Endothelial cell of umbilical vein (primary cell): ENCODE measurements at places on chromosomes 7 and 10.
A peak's percentile ranks its signal among the peaks of the same experiment; 100 is the strongest.

DNA sequence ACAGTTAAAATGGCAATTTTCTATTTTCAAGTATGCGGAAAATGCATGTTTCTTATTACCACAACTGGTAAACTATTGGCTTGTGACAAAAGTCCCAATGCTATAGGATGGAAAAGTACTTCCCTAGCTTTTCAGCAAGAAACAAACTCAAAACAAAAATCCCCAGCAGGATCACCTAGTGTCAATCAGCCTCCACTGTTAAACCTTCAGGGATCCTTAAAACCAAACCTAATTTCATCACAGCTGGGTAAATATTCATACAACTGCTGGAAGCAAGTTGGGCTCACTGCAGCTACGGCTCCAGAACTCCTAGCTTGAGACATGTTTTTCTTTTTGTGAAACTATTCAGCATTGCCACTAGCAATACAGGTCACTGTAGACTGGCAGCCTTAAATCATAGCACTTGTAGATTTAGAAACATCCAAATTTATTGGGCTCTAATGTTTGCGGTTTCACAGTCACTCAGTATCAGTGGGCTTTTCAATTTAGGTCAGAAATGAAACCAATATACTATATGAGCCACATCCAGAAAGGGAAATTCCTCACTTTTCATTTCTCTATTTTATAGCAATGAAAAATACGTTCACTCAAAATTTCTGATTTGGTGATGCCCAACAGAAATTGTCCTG, 145.2 kb upstream of the ANK3 start:
- H3K4me1 ChIP-seq, result no peaks in the 10 kb centered on the region
- DNase-seq, result no peak

DNA sequence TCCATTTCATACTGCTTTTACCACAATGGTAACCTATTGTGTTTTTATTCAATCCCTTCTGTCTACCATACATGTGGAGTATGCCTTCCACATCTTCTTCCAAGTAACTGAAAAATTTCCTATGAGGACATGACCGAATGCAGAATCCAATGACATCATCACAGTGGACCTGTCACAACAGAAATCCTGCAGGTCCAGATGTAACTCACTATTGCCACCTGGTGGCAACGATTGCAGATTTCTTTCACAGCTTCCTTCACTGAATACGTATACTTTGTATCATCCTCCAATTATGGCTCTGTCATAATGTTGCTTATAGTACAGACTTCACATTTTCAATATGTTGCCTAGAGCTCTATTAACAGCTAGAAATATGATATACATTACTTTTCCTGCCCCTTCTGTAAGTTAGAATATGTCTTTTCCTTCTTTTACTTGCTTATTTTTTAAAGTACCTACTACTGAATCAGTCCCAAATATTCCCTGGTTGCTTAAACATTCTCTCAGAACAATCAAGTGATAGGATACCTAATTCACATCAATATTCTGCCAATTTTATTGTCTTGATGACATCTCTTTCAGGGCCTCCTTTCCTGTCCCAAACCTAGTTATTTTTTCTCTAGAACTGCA, 45.4 kb downstream of the SLC13A1 start:
- no peaks in the 10 kb centered on the region for H3K36me3 ChIP-seq
- H3K27me3 ChIP-seq, result no peaks in the 10 kb centered on the region
- H3K27ac ChIP-seq, result no peak overlapping the region
- DNase-seq, result peak; percentile 86
- H3K4me1 ChIP-seq, result no peaks in the 10 kb centered on the region
- H3K4me3 ChIP-seq, result no peak overlapping the region

- H3K36me3 ChIP-seq, result no peaks in the 10 kb centered on the region
- no peak for DNase-seq
- H3K27ac ChIP-seq, result no peak overlapping the region
- H3K4me3 ChIP-seq, result no peak overlapping the region
- H3K4me1 ChIP-seq, result no peaks in the 10 kb centered on the region
Observed at GRCh38 chr7:143327903-143328302, 12.0 kb downstream of the CLCN1 start.

- H3K27me3 ChIP-seq, result no peaks in the 10 kb centered on the region
- H3K4me1 ChIP-seq, result no peaks in the 10 kb centered on the region
- no peak overlapping the region for H3K27ac ChIP-seq
Observed at GRCh38 chr10:59580026-59580863, 129.4 kb downstream of the SLC16A9 start.

- no peaks in the 10 kb centered on the region for H3K27me3 ChIP-seq
- H3K27ac ChIP-seq, result no peak overlapping the region
- H3K36me3 ChIP-seq, result no peaks in the 10 kb centered on the region
- peak; percentile 45 for DNase-seq
- peaks cover 7% of the 10 kb centered on the region for H3K4me1 ChIP-seq
Observed at GRCh38 chr10:21944727-21945386, 58.7 kb downstream of the DNAJC1 start.

DNA sequence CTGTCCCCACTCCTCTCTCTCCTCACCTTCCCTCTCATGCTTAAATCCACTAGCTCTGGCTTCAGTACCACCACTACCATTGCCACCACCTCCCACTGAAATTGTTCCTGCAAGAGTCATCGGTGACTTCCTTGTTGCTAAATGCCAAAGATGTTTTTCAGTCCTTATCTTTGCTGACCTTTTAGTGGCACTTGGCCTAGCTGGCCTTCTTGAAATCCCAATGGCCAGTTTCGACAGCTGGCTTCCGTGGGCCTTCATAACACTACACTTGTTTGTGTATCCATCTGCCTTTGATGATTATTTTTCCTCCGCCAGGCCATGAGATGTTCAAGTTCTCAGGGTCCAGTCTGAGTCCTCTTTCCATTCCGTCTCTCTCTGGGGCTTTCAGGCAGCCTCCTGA, 118.2 kb upstream of the NANOS1 start:
- H3K4me1 ChIP-seq, result peaks cover 3% of the 10 kb centered on the region
- H3K27me3 ChIP-seq, result peaks cover 8% of the 10 kb centered on the region
- no peaks in the 10 kb centered on the region for H3K36me3 ChIP-seq
- H3K4me3 ChIP-seq, result no peak overlapping the region

DNA sequence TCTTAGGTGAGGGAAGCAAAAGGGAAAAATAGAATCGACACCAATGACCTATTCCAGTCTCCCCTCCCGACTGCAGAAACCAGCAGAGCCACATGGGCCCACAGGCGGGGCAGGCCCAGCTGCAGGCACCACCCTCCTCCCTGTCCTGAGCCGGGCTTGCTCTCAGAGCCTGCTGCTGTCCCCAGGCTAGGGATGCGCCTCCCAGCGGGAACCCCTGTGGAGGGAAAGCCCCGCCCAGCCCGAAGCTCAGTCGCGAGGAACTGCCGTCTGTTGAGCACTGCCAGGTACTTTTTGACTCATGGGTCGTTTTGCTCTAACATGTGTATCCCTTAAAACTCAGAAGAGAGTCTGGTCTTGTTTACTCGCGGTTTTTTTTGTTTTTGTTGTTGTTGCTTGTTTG, 124.5 kb upstream of the RET start:
- no peaks in the 10 kb centered on the region for H3K36me3 ChIP-seq
- H3K27ac ChIP-seq, result no peak overlapping the region
- no peaks in the 10 kb centered on the region for H3K4me1 ChIP-seq
- no peak overlapping the region for H3K4me3 ChIP-seq
- no peak for DNase-seq

DNA sequence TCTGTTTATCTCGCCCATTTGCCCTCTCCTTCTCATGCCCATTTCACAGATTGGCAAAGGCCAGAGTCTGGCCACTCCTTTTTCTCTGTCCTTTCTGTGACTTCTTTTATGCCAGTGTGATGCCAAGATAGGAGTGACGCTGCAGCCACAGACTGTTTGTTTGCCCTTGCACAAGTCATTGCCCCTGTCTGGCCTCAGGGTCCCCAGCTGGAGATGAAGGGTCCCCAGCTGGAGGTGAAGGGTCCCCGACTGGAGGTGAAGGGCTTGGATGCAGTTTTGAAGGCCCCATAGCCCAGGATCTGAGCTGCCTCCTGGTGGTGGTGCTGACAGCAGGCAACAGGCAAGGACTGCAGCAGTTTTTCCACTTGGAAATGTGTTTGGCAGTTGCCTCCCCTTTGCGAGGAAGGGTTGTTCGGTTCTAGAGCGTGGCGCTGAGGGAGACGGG, 50.8 kb upstream of the SLC29A3 start:
- DNase-seq, result no peak
- no peaks in the 10 kb centered on the region for H3K27me3 ChIP-seq
- no peak overlapping the region for H3K4me3 ChIP-seq
- no peak overlapping the region for H3K27ac ChIP-seq
- H3K36me3 ChIP-seq, result no peaks in the 10 kb centered on the region

- DNase-seq, result no peak
- H3K4me1 ChIP-seq, result no peaks in the 10 kb centered on the region
- H3K27me3 ChIP-seq, result no peaks in the 10 kb centered on the region
- no peak overlapping the region for H3K4me3 ChIP-seq
Observed at GRCh38 chr7:51501620-51502019, 185.0 kb upstream of the COBL start.

DNA sequence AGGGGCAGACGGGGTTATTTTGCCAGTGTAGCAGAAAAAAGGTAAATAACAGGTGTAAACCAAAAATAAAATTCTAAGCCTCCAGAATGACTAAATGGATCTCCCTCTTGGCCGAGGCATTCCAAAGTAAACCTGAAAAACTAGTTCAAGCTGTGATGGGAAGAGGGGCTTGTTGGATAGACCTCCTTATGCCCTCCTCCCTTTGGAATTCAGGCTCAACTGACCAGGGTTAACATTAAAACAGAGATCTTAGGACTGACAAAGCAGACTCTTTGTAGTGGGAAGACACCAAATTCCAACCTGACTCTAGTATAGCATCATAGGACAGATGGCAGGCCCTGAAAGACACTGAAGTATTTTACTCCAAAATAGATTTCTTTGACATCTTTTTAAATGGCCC, 113.8 kb upstream of the ITGB1 start:
- H3K36me3 ChIP-seq, result no peaks in the 10 kb centered on the region
- peaks cover 3% of the 10 kb centered on the region for H3K4me1 ChIP-seq
- H3K27ac ChIP-seq, result no peak overlapping the region

GRCh38 chr10:73999703-74000102, 1.8 kb downstream of the VCL start:
- H3K36me3 ChIP-seq, result no peaks in the 10 kb centered on the region
- peaks cover 17% of the 10 kb centered on the region for H3K4me1 ChIP-seq
- peak; percentile 65 for DNase-seq
- H3K27me3 ChIP-seq, result no peaks in the 10 kb centered on the region
- peak overlapping the region; percentile 83 for H3K27ac ChIP-seq
- peak overlapping the region; percentile 86 for H3K4me3 ChIP-seq

GRCh38 chr10:60944058-60944909, at the start of gene RHOBTB1:
Gene RHOBTB1, minus strand, starts transcription at chr10:60944185. Its CDS starts 32,643 bp downstream, at chr10:60911542.
- H3K4me3 ChIP-seq, result peak within 1 kb of the TSS; percentile 91
- no peaks in the 10 kb centered on the region for H3K36me3 ChIP-seq
- DNase-seq, result peak; percentile 85
- peaks cover 18% of the 10 kb centered on the region for H3K4me1 ChIP-seq

DNA sequence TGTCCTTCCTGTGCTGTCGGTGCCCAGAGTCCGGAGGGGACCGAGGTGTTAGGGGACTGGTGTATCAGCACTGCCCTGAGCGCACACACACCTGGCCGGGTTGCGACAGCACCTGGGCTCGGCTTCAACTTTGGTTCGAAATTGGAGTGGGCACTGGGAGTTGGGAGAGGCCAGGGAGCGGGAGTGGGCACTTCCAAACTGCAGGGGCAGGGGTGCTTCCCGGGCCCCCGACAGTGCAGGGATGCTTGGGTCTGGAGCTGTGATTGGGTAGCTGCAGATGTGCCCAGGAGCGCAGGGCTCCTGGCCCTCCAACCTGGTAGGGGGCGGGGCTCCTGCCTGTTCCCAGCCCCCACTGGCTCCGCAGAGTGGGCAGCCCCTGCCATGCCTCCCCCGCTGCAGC, 7.7 kb downstream of the BBS9 start:
- no peak for DNase-seq
- H3K27ac ChIP-seq, result no peak overlapping the region
- no peaks in the 10 kb centered on the region for H3K4me1 ChIP-seq
- H3K27me3 ChIP-seq, result no peaks in the 10 kb centered on the region
- H3K36me3 ChIP-seq, result no peaks in the 10 kb centered on the region

DNA sequence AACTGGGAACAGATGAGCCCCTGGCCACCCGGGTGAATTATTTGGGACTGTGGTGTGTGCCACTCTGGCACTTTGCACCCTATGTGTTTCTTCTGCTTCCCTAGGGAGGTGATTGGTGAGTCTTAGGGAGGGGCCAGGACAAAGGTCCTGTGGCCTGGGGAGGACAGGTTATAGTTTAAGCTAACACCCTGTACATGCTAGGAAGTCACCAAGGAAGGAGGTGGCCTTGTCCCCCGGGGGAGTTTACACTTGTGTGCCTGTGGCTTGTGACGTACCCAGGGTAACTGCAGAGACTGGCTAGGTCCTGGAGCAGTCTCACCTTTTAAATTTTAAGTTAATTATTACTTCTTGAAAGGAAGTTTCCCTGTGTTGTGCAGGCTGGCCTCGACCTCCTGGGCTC, 196.2 kb downstream of the BAMBI start:
- H3K27ac ChIP-seq, result no peak overlapping the region
- H3K4me3 ChIP-seq, result no peak overlapping the region
- H3K27me3 ChIP-seq, result peaks cover 5% of the 10 kb centered on the region

GRCh38 chr7:106770191-106770590, 94.9 kb upstream of the PIK3CG start:
- H3K36me3 ChIP-seq, result no peaks in the 10 kb centered on the region
- no peak overlapping the region for H3K4me3 ChIP-seq

GRCh38 chr10:8052956-8053445, 1.5 kb upstream of the GATA3 start:
- H3K27me3 ChIP-seq, result no peaks in the 10 kb centered on the region
- H3K36me3 ChIP-seq, result no peaks in the 10 kb centered on the region
- no peak for DNase-seq
- peak overlapping the region; percentile 58 for H3K4me3 ChIP-seq
- H3K4me1 ChIP-seq, result peaks cover 30% of the 10 kb centered on the region
